ENCODE measurements at places on chromosomes 7 and 10.
A peak's percentile ranks its signal among the peaks of the same experiment; 100 is the strongest.

- no peak for DNase-seq
These were observed 486 bp downstream of the CACNA2D1 start for GRCh38 chr7:82443036-82443546.

- DNase-seq: no peak
These were observed 169.3 kb upstream of the PRSS1 start for GRCh38 chr7:142579946-142580345.

DNA sequence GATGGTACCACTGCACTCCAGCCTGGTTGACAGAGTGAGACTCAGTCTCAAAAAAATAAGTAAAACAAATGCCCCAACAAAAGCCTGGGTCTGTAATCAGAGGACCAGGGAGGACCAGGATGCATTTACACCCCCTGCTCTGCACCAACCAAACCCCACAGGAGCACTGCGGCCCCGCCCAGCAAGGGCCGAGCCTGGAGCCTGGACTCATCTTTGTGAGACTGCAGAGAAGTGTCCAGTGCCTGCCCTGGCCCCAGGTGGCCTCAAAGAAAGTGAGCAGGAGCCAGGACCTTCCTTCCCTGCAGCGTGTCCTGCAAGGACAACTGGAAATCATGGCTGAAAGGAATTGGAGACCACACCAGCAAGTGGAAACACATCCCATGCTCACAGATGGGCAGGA lies 31.6 kb downstream of the KNDC1 start:
- no peak for DNase-seq

- no peak for DNase-seq
These were observed 218.5 kb upstream of the TMEM196 start for GRCh38 chr7:19991936-19992335.

- DNase-seq: no peak
These were observed 3.5 kb upstream of the FAM20C start for GRCh38 chr7:188727-189500.

GRCh38 chr10:3010816-3011460 lies 56.4 kb upstream of the PFKP start:
- DNase-seq: no peak

DNA sequence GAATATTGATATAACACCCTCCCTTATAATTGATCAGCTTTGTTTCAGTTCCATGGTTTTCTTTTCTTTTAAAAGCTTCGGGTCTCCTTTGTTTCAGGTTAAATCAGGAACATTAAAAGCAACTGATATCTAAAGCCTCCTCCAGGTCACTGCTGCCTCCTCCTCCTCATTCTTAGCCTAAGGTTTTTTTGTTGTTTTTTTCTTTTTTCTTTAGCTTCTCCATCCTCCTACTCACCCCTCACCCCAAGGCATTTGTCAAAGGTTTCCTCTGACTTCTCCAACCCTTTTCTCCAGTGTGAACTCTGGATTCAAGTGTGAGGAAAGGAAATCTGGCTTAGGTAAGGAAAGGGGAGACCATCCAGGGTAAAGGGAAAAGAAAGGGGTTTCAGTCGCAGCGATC lies 420.2 kb upstream of the NFE2L3 start:
- DNase-seq: no peak

DNA sequence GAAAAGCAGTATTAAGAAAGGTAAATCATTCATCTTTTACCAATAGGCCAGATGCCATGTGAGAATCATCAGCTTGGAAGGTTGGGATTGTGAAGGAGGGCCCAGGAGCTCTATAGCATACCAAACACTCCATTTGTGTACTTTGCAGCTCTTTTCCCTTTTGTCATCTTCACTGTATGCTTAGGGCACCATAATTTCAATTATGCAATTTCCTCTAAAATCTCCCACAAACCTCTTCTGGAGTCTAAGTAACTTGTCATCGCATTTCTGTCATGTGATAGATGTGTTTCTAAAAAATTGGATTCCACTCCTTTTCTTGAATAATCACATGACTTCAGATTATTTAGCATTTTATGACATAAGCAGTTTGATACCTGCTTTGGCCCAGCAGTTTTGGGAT lies 17.9 kb downstream of the RPP30 start:
- DNase-seq: no peak

- DNase-seq: no peak
These were observed 217.6 kb downstream of the MLLT10 start for GRCh38 chr10:21751341-21752310.

GRCh38 chr7:1973321-1974251 lies 259.2 kb downstream of the MAD1L1 start:
- DNase-seq: no peak

GRCh38 chr10:132133005-132133404 lies 53.7 kb upstream of the DPYSL4 start:
- DNase-seq: no peak

GRCh38 chr7:24477398-24478136 lies 95.7 kb upstream of the PALS2 start:
- DNase-seq: no peak

DNA sequence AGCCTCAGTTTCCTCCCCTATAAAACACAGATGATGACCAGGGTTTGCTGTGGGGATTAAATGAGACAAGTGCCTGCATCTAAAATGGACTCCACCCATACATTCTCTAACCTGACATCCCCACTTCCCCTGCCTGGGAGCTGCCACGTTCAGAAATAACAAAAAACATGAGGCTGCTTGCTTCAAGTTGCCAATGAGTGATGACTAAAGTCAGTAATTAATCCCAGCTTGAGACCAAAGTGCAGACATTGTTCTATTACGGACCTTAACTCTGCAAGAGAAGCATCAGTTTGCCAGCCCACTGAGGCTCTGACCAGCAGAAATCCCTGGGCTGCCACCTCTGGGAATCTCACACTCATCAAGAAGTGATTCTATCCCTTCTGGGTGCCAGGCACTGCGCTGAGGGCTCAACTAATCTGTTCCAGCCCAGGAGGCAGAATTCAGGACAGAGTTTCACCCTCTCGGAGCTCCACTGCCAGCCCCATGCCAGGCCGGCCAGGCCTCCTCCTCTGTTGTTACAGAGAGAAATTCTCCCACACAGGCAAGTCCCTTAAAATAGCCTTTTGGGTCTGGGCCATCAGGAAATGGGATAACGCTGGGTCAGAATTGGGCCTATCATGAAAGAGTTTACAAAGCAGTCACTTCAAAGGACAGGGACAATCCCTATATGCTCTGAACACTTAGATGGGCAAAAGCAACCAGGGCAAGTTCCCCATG lies 11.4 kb downstream of the SH3PXD2A start:
- DNase-seq: no peak

DNA sequence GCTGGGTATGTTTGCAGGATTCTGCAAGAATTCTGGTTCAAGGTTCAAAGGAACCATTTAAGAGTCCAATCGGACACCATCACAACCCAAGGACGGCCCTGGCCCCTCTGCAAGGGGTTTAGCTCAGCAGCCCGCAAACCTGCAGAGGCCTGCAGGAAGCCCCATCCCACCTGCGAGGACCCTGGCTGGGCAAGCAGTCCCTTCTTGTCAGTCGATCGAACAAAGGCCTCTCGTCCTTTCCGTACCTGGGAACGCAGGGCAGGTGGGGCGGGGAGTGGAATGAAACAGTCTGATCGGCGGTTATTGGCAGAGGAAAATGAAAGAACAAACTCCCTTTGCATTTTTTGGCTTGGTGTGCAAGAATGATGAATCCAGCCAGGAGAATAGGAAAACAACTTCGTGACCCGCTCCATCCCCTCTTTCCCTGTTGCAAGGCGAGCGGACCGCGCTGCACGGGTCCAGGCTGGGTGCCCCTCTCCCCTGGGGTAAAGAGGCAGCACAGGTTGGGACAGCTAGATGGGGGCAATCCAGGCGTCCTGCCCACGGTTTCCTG lies 73.7 kb downstream of the INSIG1 start:
- DNase-seq: no peak

GRCh38 chr7:135154734-135155133 lies 6.9 kb downstream of the TMEM140 start:
- DNase-seq: no peak

DNA sequence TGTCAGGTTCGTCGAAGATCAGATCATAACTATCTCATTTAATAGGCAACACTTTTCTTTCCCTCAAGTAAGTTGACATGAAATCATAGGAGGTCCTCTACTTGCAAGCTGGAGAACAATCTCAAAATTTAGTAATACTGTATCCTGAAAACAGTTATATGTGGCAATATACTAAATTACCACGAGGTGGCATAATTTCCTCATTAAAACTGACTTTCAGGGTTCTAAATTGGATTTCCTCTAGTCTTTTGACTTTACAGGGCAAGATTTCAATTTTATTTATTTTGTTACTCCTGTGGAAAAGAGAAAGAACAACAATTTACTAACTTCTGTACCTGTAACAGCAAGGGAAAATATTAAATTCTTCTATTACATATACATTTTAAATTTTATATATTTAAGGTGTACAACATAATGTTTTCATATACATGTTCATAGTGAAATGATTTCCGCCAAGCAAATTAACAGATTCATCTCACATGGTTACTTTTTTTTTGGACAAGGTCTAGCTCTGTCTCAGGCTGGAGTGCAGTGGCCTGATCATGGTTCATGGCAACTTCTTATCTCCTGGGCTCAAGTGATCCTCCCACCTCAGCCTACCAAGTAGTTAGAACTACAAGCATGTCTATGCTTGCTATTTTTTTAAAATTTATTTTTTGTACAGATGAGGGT lies 53.4 kb upstream of the CYP2C18 start:
- peak; percentile 14 for DNase-seq
